ENCODE measurements at places on chromosomes 7 and 10. TPM values are rescaled to one million over a fixed set of nuclear protein-coding genes. Genes with fewer than 3 reads are reported as not detected.
A peak's percentile ranks its signal among the peaks of the same experiment; 100 is the strongest.

The ADAM8 gene
- 6.3 TPM for total RNA-seq

The LRRC27 gene
- total RNA-seq, result 4.6 TPM

DNA sequence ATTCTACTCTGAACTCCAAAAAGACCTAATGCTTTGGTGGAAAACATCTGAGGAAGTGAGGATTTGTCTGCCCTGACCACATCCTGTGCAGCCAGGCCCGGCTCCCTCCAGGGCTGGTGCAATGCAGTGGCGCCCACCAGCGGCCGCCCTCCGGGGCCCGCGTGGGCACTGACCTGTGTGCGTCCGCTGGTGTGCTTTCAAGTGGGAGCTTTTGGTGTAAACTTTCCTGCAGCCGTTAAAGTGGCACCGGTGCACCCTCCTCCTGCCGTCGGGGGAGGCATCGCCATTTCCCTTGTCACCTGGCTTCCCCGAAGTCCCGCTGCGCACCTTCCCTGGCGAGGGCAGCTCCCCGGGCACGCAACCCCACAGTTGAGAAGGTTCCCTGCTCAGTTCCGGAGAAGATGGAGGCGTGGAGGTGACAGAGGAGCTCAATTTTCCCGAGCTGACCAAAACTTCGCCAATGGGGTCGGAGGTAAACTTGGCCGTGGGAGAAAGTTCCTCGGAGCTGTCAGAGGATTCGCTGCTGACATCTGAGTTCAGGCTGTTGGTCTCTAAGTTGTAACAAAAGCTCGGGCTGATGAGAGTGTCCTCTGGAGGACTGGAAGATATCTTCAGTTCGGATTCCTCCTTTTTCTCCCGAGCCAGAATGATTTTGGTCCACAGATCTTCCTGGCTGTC is 3.4 kb downstream of the KLF6 start:
- DNase-seq, result no peak

DNA sequence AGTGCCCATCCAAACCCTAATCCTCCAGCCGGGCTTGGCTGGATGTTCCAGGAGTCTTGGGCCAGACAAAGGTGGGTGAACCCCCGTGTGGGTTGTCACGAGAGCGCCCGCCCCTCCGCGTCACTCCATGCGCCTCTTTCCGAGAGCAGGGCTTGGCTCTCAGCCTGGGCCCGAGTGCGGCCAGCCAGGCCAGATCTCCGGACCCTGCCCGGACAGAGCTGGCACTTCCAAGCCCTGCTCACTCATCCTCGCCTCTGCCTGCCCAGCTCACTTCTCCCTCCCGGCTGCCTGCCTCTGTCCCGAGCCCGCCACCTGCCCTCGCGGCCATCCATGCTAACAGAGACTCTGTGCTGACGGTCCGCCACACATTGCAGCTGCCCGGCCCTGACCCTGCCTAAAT is 34.6 kb downstream of the AGAP3 start:
- no peak for DNase-seq

The SPDYE1 gene
- total RNA-seq, result not detected

- no peak for DNase-seq
Measured at GRCh38 chr7:159154243-159154642, 9.6 kb upstream of the VIPR2 start.

The CCDC3 gene
- total RNA-seq, result 56.8 TPM

The URGCP gene
- total RNA-seq, result 25.5 TPM

- peak; percentile 86 for DNase-seq
Measured at GRCh38 chr7:99375070-99375807, 709 bp downstream of the ARPC1B start.

GRCh38 chr10:100655326-100655759 is 90.0 kb upstream of the PAX2 start:
- no peak for DNase-seq

DNA sequence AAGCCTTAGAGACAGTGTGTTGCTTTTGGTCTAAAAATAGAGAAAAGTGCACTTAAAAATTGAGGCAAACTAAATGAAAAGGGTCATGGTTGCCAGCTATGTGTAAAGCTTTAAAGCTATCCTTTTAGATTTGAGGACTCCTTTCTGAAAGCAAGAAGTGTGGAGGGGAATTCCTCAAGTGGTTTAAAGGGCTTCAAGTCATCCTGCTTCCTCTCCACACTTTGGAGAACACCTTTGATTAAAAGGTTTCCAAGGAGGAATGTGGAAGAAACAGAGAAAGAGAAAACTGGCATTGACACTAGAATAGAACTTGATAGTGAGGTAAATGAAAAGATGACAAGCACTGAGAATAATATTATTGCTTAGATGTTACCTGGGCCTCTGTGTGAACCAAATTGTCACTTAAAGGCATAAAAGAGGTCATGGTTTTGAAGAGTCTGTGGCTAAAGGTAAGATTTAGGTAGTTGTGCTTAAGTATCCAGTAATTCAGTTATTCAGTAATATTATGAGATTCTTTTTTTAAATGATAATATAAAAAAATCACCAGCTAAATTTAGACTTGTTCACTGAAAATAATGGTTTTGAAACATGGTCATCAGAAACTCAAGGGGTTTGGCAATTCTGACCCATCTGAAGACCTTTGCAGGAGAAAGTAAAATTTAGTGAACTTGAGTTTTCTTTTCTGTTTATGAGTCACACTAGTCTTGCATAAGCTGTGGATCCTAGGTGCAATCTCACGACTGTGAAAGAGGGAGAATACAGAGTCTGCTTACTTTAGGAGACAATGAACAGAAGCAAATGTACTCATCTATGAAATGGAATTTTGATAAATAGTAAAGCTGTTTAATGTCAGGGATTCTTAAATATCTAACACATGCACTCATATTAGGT is 466.0 kb downstream of the KIF20B start:
- no peak for DNase-seq

DNA sequence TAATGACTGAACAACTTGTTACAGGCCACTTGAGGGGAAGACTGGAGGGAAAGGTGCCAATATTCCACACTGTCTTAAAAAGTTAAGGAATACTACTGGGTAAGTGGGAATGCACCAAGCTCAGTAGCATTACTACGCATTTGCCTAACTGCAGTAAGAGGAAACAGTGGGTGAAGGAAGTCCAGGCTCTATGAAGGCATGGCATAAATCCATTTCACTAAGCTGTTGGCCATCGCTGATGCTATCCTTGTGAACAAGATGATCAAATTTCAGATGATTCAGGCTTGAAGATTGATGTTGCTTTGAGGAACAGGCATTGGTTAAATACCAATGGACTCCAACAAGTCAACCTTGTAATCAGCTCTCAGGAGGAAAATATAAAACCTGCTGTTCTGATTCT is 44.2 kb upstream of the TES start:
- no peak for DNase-seq

DNA sequence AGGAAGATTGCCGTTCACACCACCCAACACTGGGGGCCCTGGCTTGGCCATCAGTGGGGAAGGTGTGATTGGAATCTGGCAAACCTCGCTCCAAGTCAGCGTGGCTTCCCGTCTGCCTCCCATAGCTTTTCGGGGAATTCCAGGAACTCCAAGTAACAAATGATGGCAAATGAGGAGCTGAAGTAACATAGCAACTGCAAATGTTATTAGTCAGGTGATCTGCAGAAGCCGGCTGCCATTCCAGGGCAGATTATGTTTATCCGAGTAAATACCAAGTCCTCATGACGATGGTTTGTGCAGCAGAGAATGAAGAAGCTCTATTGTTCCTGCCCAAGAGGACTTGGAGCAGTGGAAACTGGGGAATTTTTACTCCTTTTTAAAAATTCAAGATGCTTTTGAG is 270.5 kb upstream of the PODXL start:
- no peak for DNase-seq

GRCh38 chr7:120873401-120873800 is 15.5 kb upstream of the TSPAN12 start:
- no peak for DNase-seq

DNA sequence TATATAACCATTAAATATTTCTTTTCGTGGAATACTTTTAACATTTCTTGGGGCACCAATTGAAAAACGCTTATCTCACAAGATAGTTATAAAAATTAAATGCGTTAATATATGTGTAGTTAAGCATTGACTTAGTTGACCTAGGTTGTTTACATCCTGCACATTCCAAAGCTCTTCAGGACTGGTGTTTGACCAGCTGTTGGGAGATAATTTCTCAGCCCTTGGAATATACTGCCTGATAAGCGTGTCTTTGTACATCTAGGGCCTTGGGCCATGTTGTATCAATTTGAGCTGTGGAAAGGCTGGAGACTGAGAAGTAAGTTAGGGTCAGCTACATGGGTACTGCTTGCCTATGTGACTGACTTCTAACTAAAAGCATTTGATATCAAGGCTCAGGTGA is 90.0 kb upstream of the AOAH start:
- no peak for DNase-seq

DNA sequence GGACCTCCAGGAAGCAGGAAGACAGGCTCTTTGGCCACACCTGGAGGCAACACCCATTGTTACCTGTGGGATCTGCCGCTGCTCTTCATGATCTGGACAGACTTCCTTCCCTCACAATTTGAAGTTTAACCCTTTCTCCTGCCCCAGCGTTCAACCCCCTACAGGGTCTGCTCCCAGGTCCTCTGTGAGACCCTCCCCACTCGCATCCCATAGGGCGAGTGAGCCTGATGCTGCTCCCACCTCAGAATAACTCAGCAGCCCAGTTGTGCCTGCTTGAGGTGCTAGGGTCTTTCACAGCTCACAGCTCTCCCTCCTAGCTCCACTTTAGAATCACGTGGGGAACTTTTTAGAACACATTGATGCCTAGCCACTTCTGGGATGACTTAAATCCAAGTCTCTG is 61.8 kb upstream of the C10orf90 start:
- no peak for DNase-seq

DNA sequence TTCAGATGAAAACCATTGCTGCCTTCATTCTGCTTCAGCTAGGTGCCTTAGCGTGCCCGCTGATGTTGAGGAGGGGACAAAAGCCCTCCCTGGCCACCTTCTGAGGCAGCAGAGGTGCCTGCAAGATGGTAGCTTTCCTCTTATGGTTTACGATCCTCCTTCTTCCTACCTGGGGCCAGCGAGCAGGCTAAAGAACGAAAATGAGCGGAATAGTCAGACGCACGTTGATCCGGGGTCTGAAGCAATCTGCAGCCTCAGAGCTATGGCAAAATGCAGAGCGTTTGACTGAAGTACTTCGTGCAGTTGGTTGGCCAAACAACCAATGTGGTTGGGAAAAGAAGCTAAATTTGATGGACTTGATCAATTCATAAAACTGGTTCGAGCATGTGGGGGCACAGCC is 95.5 kb downstream of the GATA3 start:
- DNase-seq, result no peak

The PDZD7 gene
- total RNA-seq, result 0.48 TPM

- DNase-seq, result no peak
Measured at GRCh38 chr7:91512958-91513357, 248.7 kb downstream of the FZD1 start.

DNA sequence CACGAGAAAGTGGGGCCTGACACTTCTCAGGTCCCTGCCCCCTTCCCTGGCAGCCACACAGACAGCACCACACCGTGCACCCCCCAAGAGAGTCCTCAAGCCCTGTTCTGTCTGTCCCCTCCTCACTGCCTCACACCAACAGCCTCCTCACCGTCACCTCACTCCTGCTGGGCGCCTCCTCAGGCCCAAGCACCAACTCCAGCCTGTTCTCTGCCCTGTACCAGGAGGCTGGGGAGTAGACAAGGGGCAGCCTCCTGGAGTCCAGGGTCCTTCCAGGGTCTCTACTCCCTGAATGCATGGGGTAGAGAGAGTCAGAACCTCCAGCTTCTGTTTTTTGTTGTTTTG is 26.9 kb upstream of the ELN start:
- DNase-seq, result no peak

The PON1 gene
- total RNA-seq, result 0.24 TPM

The SLC13A1 gene
- total RNA-seq, result 0.48 TPM

- no peak for DNase-seq
Measured at GRCh38 chr7:14104861-14105260, 115.4 kb upstream of the ETV1 start.

- DNase-seq, result no peak
Measured at GRCh38 chr10:70916241-70916640, 27.9 kb upstream of the PCBD1 start.

GRCh38 chr10:56507033-56507432 is 146.0 kb upstream of the ZWINT start:
- no peak for DNase-seq

DNA sequence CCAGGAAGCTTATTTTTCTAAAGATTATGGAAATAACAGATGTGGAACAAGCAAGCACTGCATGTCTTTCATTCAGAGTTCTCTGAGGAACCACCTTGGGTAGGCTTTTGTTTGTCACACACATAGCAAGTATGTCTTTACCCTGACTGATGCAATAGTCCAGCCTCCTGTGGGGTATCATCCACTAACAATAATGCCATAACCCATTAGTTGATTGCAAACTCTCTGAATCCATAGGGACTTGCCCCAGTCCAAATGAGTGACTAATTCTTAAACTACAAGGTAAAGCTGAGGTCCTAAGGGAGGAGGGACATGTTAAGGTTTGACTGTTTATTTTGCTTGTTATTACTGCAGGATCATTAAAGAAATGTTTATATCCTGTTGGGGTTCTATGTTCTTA is 151.4 kb upstream of the PRPS1L1 start:
- DNase-seq, result no peak

The LRRC4 gene
- total RNA-seq, result 2.6 TPM

- DNase-seq, result no peak
Measured at GRCh38 chr7:14054125-14054524, 64.7 kb upstream of the ETV1 start.

The VAX1 gene
- 0.96 TPM for total RNA-seq

The LRRC61 gene
- 9.1 TPM for total RNA-seq

Data from umbilical cord (tissue), 2 donors.